GM04504 (cell line): ENCODE measurements at places on chromosomes 5 and 9.

DNA sequence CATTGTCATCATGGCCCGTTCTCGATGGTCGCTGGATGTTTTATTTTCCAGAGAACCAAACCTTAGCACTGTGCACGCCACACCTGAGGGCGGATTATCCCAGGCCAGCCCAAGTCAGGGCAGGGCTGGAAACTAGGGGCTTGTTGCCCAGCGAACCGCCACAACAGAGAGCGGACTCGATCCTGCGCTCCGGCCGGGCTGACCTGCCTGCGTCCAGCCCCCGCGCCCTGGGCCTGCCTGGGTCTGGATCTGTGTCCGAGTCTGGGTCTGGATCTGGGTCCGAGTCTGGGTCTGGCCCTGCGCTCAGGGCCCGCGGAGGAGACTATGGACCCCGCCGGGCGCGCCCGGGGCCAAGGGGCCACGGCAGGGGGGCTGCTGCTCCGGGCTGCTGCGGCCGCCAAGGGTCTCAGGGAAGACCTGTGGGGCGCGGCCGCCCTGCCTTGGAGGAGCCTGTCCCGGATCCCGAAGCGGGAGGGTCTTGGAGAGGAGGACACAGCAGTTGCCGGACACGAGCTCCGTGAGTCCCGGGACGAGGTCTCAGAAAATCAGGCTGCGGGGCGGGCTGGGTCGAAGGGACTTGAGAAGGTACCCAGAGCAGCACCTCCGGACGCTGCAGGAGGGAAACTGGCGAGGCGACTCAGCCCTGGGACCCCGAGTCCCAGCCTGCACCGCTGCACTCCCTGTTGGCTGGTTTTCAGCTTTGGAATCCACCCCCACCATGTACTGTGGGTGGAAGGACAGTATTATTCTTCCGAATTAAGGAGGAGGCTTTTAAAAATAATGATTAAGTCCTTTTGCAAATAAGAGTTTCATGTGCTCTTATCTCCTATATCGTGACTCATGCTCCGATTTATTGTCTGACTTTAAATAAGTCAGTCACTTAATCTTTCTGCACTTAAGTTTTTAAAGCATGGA lies at the start of gene ANKDD1B:
Gene ANKDD1B (plus strand): TSS at position 143 of the 915 bp plus-strand sequence. CDS start 182 bp downstream, at position 325.
- DNase-seq: no peak

DNA sequence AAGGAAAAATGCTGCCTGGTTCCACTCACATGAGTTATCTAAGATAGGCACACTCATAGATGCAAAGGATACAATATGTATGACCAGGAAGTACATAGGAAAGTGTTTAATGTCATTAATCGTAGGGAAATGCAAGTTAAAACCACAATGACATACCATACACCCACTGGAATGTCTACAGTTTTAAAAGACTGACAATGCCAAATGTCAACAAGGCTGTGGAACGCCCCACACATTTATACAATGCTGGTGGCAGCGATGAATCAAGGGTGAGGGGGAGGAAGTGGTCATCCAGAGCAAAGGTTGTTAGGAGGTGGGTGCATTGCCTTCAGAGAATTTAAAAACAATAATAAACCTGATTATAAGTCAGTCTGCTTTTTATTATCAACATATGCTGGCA lies 437.8 kb downstream of the ARHGEF28 start:
- DNase-seq: peak; percentile 56

DNA sequence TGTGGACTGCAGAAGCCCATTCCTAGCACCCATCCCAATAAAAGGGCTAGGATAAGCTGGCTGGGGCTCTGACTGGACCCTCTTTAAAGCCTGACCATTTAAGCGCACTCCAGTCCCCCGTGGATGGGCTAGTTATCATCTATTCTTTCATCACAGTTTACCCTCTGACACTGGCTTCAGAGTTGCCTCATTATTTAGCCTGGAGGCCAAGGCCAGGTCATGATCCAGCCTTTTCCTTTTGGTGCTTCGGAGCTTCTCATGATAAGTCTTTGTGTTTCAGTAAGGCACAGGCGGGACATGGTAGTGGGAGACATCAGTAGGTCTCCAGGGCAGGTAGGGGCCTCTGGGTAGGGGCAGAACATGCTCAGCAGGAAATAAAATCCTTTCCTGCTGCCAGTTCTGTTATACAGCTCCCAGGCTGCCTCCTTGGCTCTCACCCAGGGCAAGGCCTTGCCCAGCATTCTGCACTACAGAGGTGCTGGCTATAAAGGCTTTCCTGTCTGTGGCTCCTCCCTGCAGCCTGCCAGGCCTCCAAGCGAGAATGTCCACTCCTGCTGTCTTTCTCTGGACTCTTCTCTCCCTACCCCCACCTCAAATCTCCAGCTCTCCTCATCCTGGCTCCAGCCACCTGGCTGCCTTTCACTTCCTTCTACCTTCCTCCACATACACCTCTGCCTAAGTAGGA lies 128.8 kb downstream of the FSTL4 start:
- no peak for DNase-seq

GRCh38 chr5:118196229-118196628 lies 792.1 kb downstream of the DTWD2 start:
- DNase-seq: no peak

GRCh38 chr9:98958271-98958984 lies 14.7 kb downstream of the COL15A1 start:
- peak; percentile 84 for DNase-seq

DNA sequence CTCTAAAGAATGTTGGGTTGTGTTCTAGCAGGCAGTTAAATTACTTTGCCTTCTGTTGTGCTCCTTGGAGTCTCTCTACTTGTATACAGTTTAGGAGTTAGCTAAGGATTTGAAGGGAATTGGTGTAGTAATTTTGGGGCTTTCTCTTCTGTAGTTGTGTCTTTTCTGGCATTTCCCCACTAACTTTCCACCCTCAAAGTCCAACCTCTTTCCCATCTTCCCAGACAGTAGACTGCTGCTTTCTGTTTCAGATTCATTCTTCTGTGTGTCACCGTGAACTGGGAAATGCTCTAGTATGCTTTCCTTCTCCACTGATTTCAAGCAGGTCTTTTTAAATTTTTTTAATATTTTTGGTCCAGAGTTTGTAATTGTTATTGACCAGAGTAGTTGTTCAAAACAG lies 4.5 kb upstream of the ANGPTL2 start:
- no peak for DNase-seq
